ENCODE measurements at places on chromosomes 5 and 9. TPM values are rescaled to one million over a fixed set of nuclear protein-coding genes. Genes with fewer than 3 reads are reported as not detected.

PPP2R2B gene
- total RNA-seq, result 1.6 TPM

DIAPH1 gene
- total RNA-seq, result 16.3 TPM

BARHL1 gene
- not detected for total RNA-seq

HMCN2 gene
- total RNA-seq, result not detected

FYB1 gene
- total RNA-seq, result 0.54 TPM

UTP15 gene
- total RNA-seq, result 31.2 TPM

TRAF2 gene
- total RNA-seq, result 5.6 TPM

PRR7 gene
- 8.8 TPM for total RNA-seq

CD180 gene
- total RNA-seq, result 0.09 TPM

RPS23 gene
- total RNA-seq, result 3,292 TPM

SIT1 gene
- 1.6 TPM for total RNA-seq

ZBTB6 gene
- 9.1 TPM for total RNA-seq

ETF1 gene
- total RNA-seq, result 112 TPM

OTP gene
- total RNA-seq, result not detected

ARL14EPL gene
- total RNA-seq, result 0.18 TPM

PCDHGB4 gene
- 17.4 TPM for total RNA-seq

ABCA2 gene
- total RNA-seq, result 21.0 TPM

GFPT2 gene
- 54.4 TPM for total RNA-seq

RASGEF1C gene
- total RNA-seq, result not detected

TMED9 gene
- 40.9 TPM for total RNA-seq

WDR38 gene
- not detected for total RNA-seq

CDH9 gene
- 0.16 TPM for total RNA-seq

SHISAL2B gene
- total RNA-seq, result not detected

TEK gene
- 3.8 TPM for total RNA-seq

SLC4A9 gene
- not detected for total RNA-seq

PCDHGA3 gene
- total RNA-seq, result 1.1 TPM

PROB1 gene
- total RNA-seq, result 0.99 TPM

ENTREP1 gene
- total RNA-seq, result 0.41 TPM

CATSPER3 gene
- total RNA-seq, result 0.09 TPM

SPINK4 gene
- not detected for total RNA-seq

IFNA21 gene
- not detected for total RNA-seq

PCDHAC2 gene
- not detected for total RNA-seq

ANKH gene
- total RNA-seq, result 82.2 TPM

CCDC192 gene
- not detected for total RNA-seq

CCNI2 gene
- not detected for total RNA-seq

LHX3 gene
- total RNA-seq, result not detected

KIF27 gene
- 7.2 TPM for total RNA-seq

FST gene
- 80.2 TPM for total RNA-seq

PDE6A gene
- total RNA-seq, result not detected

PCDH1 gene
- 0.90 TPM for total RNA-seq

PNPLA7 gene
- 5.4 TPM for total RNA-seq

ZBED3 gene
- total RNA-seq, result 0.90 TPM

ARID3C gene
- total RNA-seq, result 0.74 TPM

HRH2 gene
- under 0.01 TPM for total RNA-seq

PFDN1 gene
- total RNA-seq, result 60.2 TPM

MYOT gene
- not detected for total RNA-seq

CETN3 gene
- total RNA-seq, result 17.2 TPM

MGAT1 gene
- 81.1 TPM for total RNA-seq

PCDHA1 gene
- total RNA-seq, result 0.09 TPM

LCN9 gene
- total RNA-seq, result not detected

LPAR1 gene
- 39.2 TPM for total RNA-seq

SCGB3A2 gene
- not detected for total RNA-seq

ZNF608 gene
- 20.4 TPM for total RNA-seq

SPATA31A1 gene
- total RNA-seq, result not detected
